ENCODE measurements at places on chromosomes 3 and 15. TPM values are rescaled to one million over a fixed set of nuclear protein-coding genes. Genes with fewer than 3 reads are reported as not detected.

Gene GRK7
- total RNA-seq, result 0.31 TPM

Gene ZNF80
- not detected for total RNA-seq

Gene IQCF6
- not detected for total RNA-seq

Gene UCN2
- not detected for total RNA-seq

Gene LMAN1L
- total RNA-seq, result not detected

Gene TF
- 7.2 TPM for total RNA-seq

Gene B3GALNT1
- total RNA-seq, result 88.3 TPM

Gene APOD
- 3.8 TPM for total RNA-seq

Gene PLSCR2
- total RNA-seq, result not detected

Gene CD96
- total RNA-seq, result not detected

Gene AADACL2
- total RNA-seq, result not detected

Gene TMIE
- 4.1 TPM for total RNA-seq

Gene PML
- total RNA-seq, result 19.1 TPM

Gene ZNF660
- total RNA-seq, result 28.5 TPM

Gene GPR62
- 0.31 TPM for total RNA-seq

Gene INKA1
- total RNA-seq, result 13.5 TPM

Gene KCNMB2
- total RNA-seq, result 11.9 TPM

Gene NR2F2
- 5.6 TPM for total RNA-seq

Gene PLA2G4D
- not detected for total RNA-seq

Gene PARP16
- total RNA-seq, result 16.6 TPM

Gene CAMK2N2
- total RNA-seq, result 3.4 TPM

Gene SPINT1
- total RNA-seq, result 2.5 TPM

Gene ZNF662
- 35.7 TPM for total RNA-seq

Gene THAP10
- total RNA-seq, result 4.1 TPM

Gene SLC51B
- not detected for total RNA-seq

Gene DLG1
- 137 TPM for total RNA-seq

Gene ZBTB47
- total RNA-seq, result 24.4 TPM

Gene ARPP21
- 765 TPM for total RNA-seq

Gene CDHR4
- total RNA-seq, result not detected

Gene CHL1
- total RNA-seq, result 1,059 TPM

Gene HIGD1A
- total RNA-seq, result 89.5 TPM

Gene GOLGA6B
- not detected for total RNA-seq

Gene RETNLB
- total RNA-seq, result not detected

Gene TEX9
- total RNA-seq, result 28.2 TPM

Gene TRH
- total RNA-seq, result 1.6 TPM

Gene TMEM212
- total RNA-seq, result not detected

Gene HYAL3
- total RNA-seq, result 5.6 TPM

Gene NEK10
- 42.9 TPM for total RNA-seq

Gene GABRR3
- total RNA-seq, result not detected

Gene CCDC66
- 128 TPM for total RNA-seq

Gene DIPK2A
- total RNA-seq, result 72.3 TPM

Gene SIDT1
- 4.7 TPM for total RNA-seq

Gene MANF
- 15.7 TPM for total RNA-seq

Gene PHLDB2
- total RNA-seq, result 17.8 TPM

Gene SOX2
- total RNA-seq, result 93.6 TPM

Gene APBA2
- 152 TPM for total RNA-seq

Gene RAB11A
- 107 TPM for total RNA-seq

Gene LRRC31
- not detected for total RNA-seq

Gene ECE2
- 6.9 TPM for total RNA-seq

Gene CTXN2
- 0.63 TPM for total RNA-seq

Gene TMEM266
- total RNA-seq, result 3.8 TPM

Gene RFC4
- 37.6 TPM for total RNA-seq

Gene PCNP
- total RNA-seq, result 102 TPM

Gene TMEM108
- 54.1 TPM for total RNA-seq

Gene UPK1B
- not detected for total RNA-seq

Gene CSTA
- not detected for total RNA-seq

Gene ATG7
- 59.5 TPM for total RNA-seq

Measured in parietal lobe (tissue), 2 donors.